Activated CD4-positive, alpha-beta T cell treated with anti-CD3 and anti-CD28 coated beads, Interleukin-2, amount 10 ng/mL, durations not matched to agents 7 days and 5 days (primary cell): ENCODE measurements at places on chromosomes 12 and 14. TPM values are rescaled to one million over a fixed set of nuclear protein-coding genes. Genes with fewer than 3 reads are reported as not detected.

DNA sequence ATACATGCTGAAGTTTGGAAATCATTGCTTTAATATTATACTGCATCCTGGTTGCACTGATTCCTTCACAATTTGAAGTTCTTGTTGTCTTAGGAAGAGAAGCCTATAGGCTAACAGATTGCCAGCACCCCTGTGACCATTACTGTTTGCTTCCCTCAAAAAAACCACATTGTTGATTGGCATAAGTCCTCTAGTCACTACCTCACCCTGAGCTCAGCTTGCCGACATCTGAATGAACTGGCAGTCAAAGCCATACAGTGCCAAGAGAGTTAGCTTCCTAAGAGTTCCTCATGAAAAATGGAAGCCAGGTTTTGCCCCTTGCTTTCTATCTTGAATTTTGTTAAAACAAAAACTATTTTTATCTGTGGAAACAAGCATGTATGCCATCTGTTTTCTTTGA, 276.1 kb downstream of the SYT1 start:
- no peak for DNase-seq

GRCh38 chr14:23827100-23827892, 126.3 kb upstream of the DHRS4 start:
- no peak for DNase-seq

DNA sequence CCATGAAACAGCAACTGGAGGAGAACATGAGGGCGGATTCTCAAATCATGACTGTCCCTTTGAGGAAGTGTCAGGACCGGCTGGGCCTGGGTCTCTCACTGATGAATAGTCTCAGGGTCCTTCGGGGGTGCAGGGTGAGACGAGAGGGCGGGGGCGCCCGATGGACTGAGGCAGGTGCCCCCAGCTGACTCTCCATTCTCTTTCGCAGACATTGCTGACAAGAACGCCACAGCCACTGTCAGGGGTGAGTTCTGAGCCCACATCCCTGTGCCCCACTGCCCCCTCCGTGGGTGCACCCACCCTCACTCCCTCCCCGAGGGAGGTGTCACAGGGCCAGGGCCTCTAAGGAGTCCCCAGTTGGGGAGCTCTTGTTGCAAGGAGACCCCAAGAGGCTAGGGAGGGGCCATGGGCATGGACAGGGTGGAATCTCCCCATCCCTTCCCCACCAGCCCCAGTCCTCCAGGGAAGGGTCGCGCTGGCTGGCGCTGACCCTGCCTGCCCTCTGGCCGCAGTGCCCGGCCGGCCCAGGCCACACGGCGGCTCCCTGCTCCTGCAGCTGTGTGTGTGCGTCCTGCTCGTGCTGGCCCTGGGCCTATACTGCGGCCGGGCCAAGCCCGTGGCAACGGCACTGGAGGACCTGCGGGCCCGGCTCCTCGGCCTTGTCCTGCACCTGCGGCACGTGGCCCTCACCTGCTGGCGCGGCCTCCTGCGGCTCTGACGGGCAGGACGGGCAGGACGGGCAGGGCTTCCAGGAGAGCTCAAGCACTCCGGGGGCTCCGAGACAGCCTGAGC, 8.7 kb downstream of the C14orf180 start:
- DNase-seq = no peak

DNA sequence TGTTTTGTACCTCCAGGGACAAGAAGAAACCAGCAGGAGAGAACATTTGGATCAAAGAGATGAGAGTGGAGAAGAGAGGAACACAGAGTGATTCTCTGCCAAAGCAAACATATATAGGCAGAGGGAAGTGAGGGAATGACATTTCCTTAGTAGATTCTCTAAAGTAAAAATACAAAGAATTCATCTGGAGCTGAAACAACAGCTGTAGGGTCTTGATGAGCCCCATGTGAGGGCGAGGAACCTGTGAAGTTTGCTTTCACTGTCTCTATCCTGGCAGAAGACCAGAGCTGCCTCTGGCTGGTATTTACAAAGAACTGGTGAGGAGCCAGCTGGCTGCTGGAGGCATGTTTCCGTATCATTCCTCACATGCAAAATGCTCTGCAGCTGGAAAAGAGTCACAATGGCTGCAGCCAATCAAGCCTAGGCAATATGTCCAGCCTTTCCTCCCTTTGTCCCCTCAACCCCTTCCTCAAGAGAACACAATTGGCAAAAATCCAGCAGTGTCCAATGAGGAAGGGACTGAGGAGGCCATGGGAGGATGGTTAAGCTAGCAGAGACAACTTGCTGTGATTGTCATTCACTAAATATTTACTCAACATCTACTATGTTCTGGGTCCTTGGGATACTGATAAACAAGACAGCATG, 122.5 kb downstream of the PHLDA1 start:
- DNase-seq = no peak

- DNase-seq = no peak
Measured at GRCh38 chr14:100092832-100093231, 27.6 kb downstream of the EVL start.

DNA sequence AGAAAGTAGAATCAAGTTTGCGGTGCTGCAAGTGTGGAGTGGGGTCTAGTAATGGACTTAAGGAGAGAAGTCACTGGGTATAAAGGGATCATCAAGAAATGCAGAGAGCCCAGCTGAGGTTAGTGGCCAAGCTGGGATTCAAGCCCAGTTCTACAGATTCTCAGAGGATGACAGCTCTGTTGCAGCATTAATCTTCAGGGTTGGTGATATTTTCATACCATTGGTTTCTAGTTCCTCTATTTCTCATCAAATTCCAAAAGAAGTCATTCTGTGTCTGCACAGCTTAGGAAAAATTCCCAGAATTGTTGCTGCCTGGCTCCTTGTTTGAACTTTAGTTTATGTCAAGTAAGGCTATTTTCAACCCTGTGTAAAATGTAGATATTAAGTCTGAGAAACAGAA, 169.5 kb upstream of the NTF3 start:
- DNase-seq = no peak

- no peak for DNase-seq
Measured at GRCh38 chr14:55201219-55202101, 10.1 kb upstream of the DLGAP5 start.

DNA sequence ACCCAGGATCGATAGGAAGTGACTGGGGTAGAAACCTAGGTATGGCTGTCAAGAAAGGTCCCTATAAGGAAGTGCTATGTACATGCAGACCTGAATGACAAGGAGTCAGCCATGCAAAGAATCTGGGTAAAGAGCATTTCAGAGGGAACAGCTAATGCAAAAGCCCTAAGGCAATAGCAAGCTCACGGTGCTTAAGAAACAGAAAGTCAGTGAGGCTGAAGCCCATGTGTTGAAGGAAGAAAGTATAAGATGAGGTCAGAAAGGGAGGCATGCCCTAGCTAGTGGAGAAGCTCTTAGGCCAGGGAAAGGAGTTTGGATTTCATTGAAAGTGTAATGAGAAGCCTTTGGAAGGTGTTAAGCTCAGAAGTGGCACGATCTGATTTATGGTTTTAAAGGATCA, 6.0 kb upstream of the ADCY6 start:
- no peak for DNase-seq

- no peak for DNase-seq
Measured at GRCh38 chr12:132064631-132065030, 79.5 kb downstream of the DDX51 start.

DNA sequence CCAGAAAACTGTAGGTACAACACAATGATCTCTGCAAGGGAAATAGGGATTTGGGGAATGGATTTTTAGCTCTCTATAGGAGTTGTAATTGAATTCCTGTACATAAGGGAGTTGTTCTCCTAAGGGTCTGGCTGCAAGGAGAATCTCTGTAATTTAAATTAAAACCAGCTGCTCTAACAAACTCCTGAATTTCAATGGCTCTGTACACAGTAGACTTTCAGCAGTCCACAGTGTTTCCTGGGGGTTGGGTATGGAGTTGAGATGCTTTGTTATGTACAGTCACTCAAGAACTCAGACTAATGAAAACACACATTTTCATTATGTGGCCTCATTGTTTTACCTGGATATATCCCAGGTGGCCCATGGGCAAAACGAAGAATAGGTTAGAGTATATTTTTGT, 93.2 kb downstream of the NAV3 start:
- DNase-seq = no peak

DNA sequence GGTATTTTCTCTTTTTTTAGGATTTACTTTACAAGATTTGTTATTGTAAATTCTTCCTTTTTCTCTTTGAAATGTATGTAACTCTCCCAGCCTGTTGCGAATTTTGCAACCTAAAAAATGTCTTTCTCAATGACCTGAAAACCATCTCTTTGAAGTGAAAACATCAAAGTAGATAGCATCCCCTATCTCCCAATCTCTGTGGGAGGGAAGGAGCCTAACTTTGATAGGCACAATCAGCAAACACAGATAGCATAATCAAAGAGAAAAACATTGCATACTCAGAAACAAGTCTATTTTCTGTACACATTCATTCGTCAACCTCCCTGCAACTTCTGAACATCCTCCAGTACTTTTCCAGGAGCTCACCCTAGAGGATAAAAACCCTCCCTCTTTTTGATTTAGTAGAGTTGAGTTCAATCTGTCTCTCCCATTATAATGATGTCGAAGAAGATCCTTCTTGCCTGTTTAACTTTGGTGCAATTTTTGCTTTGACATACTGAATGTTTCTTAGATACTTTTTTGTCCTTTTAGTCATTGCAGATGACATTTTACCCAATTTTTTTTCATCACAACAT, 849.2 kb upstream of the LRFN5 start:
- DNase-seq = no peak

GRCh38 chr12:32820376-32820931, 64.8 kb upstream of the YARS2 start:
- DNase-seq = no peak

DNA sequence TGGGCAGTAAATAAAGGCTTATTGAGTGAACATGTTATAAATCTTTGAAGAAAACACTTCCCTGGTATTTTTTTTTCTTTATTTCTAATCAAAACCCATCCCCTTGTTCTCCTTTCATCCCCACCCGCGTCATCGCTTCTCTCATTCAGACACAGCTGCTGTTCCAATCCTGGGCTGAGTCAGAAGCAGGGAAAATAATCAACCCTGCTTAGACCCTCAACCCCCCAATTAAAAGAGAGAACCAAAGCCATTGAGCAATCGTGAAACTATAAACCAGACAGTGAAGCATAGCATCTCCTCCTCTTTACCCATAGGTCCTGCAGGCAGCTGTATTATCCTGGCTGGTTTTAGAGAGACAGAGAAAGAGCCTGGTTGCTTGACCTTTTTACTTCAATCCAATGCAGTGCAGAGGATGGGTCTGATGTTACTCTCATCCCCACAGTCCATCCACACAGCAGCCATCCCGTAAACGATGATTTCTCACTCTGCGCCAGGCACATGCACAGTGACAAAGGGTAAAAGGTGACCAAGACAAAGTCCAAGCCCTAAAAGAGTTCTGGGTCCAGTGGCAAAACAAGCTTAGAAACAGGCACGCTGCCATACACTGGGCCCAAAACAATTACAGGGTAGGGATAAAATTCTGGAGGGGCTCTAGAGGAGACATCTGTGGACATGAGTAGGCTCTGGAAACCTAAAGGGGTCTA, 238.3 kb downstream of the GALC start:
- no peak for DNase-seq

GRCh38 chr14:94395888-94396574, 7.6 kb upstream of the SERPINA1 start:
- no peak for DNase-seq

ITPK1 gene
- 63.7 TPM for total RNA-seq

NFATC4 gene
- not detected for total RNA-seq

TRHDE gene
- not detected for total RNA-seq

NKX2-1 gene
- total RNA-seq = not detected

CAND1 gene
- 159 TPM for total RNA-seq

ERP27 gene
- total RNA-seq = 11.3 TPM

CAPZA3 gene
- not detected for total RNA-seq
